PC-3 (cell line): ENCODE measurements at places on chromosomes 4 and X. TPM values are rescaled to one million over a fixed set of nuclear protein-coding genes. Genes with fewer than 3 reads are reported as not detected.

ERAS gene
- total RNA-seq = not detected in 2 replicates

KIAA1210 gene
- total RNA-seq = 0.07 and 0.12 TPM in 2 replicates

AMTN gene
- total RNA-seq = 0.40 TPM in 1 of 2 replicates, not detected in the other

ZNF41 gene
- 11.1 and 11.3 TPM in 2 replicates for total RNA-seq

DNA sequence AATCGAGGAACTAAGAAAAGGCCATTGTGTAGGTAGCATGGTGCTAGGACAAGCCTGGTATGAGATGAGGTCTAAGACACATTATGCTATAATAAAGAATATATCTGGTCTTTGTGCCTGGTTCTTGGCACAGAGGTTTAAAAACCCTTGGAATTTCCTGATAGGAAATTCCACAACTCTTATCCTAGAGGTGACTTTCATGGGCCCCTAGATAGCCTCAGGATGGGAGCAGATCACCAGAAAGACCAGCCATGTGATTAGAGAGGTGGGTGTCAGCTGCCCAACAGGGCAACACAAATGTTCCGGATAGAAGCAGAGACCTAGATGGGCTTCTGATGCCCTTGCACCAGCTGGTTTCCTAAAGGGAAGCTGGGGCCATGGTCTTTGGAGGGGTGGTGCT is 107.2 kb downstream of the SCD5 start:
- no peak for DNase-seq

- no peak for DNase-seq
These were observed 1.1 kb upstream of the CD38 start for GRCh38 chr4:15776871-15777648.

DNA sequence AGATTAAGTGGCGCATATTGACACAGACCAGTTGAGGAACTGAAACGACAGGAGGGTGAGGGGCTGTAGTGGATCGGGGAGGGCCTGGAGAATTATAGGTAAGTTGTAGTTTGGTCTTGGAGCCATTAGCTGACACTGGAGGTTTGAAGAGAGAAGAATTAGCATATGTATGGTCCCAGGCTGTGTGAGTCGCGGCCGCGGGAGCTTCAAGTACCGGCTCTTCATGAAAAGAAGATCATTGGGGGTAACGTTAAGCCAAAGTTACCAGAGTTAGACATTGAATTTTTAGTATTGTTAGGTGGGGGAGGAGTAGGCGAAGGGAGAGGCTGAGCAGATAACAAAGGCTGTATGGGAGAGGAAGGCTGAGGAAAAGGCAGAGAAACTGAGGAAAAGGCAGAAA is 56.5 kb downstream of the ZNF674 start:
- DNase-seq = no peak

- peak; percentile 40 for DNase-seq
These were observed 95.4 kb upstream of the BANK1 start for GRCh38 chr4:101695176-101695575.

- DNase-seq = no peak
These were observed 40.8 kb downstream of the FGFRL1 start for GRCh38 chr4:1052231-1052671.
